ENCODE measurements at places on chromosomes 1 and 21.
A peak's percentile ranks its signal among the peaks of the same experiment; 100 is the strongest.

DNA sequence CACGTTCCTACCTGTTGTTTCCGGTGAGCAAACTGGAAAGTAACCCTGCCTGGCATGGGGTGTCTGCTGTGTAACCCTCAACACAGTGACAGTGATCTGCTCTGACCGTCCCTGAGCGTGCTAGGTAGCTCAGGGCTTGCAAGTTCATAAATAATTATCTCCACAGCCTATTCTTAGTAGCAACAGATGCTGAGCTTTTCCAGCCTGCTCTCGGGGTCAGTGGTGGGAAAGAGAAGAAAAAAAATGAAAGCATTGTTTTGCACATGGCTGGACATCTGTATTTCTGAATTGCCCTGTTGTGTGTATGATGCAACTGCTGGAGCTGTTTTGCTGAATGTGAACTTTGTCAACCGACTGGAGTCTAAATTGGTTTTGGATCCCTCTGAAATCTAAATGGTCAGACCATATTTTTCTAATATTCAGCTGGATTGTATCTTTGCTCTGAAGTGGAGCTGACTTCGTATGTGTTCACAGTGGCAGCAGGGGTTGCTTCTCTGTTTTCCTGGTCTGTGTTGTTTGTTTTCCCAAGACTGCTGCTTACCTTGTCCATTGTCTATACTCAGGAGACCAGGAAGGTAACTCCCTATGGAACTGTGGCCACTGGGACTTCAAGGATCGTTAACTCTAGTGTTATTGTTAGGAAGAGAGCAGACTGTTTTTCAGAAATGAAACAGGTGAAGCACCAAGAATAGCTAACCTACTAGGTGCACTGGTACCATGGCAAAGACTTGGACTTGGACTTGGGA, 27.0 kb downstream of the TGFB2 start:
- no peak for DNase-seq

- no peak for DNase-seq
Observed at GRCh38 chr1:162222014-162222413, 152.5 kb downstream of the NOS1AP start.

DNA sequence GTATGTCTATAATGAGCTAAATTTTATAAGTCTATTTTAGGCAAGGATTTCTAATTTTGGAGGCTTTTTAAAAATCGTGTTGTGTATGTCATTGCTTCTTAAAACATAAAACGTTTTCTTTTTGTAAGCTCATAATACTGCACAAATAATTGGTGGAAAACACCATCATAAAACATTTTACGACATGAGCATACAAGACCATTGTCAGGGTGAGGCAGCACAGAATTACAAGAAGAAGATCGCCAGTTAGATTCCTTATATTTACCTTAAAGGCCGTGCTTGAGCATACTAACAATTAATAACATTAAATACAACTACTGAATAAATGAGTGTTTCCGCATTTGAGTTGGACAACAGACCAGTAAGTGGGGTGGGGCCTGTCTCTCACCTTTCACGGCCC, 19.1 kb upstream of the LMX1A start:
- no peak for DNase-seq

DNA sequence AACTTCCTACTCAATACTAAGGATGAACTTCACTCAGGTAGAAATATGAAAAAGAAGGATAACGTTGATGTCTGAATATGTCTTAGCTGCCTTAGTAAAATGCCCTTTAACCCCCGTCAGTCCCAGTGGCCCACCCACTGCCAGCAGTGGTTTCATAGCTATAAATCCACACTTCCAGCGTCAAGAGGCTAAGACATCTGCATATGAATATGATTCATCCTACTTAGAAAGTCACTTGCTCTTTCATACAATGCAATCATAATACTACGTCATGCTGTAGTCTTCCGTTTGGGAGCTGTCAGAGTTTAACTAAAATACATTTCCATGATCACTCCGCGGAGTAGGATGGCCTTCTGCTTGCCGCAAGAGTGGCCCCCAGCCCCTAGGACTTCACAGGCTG, 247.3 kb downstream of the SDCCAG8 start:
- no peak for DNase-seq

DNA sequence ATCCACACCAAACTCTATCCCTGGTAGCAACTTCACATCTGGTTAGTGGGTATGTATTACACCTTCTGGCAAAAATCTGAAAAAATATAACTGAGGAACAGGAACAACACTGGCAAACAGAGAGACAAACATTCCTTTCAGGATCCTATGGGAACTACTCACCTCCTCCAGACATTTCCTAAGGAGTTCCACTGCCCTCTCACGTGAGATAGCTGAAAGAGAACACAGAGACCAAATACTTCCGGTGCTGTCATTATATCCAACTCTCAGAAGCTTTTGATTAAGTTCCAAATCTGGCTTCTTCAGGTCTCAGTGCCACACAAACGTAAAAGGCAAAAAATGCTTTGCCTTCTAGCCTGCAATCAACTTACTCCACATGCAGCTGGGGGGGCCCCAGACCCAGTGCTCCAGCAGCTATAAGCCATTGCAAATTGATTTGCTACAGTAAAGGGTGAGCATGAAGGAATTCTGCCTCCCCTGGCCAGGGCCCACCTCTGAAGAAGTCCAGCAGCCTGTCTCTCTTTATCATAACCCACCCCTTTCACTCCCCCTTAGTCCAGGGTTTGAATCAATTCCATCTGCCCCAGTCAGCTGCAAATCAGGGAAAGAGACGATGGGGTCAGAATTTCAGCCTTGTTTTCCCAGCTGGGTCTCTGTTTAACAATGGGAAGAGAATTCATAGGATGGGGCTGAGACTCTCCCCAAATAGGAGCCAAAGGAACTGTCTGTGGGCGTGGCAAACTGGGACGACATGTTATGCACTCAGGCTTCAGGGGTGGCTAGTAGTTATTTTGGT, 32.2 kb downstream of the TFAP2E start:
- DNase-seq, result no peak

DNA sequence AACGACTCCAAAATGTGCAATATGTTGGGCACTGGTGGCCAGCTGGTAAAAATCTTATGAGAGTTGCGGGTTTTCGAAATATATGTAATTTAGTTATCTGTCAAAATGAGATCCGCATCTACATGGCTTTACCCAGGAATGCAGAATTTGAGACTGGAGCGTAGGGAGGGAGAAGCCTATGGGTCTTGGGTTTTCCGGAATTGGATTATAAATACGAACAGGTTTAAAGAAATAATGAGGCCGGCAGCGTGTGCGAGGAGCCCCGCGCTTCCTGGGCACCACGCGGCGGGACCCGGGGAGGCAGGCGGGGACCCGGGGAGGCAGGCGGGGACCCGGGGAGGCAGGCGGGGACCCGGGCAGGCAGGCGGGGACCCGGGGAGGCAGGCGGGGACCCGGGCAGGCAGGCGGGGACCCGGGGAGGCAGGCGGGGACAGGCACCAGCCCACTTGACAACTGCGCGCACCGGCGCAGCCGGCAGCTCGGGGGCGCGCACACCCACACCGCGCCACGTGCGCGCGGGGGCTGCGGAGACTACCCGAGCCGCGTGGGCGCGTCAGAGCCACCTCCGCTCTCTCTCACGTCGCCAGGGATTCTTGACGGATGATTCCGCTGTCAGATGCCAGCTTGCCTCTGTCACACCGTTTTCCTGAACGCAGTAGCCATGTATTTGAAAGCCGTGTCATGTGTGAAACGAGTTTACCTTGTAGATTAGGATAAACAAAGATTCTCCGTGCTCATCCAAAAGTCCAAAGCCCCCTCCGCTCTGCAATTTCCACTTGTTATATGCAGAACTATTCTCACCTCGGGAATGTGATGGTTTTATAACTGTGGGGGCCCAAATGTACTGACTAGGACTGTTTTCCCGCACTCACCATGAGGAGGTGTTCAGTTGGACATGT, 54.3 kb upstream of the HNRNPU start:
- peak; percentile 57 for DNase-seq

GRCh38 chr1:203954788-203955552, 93.6 kb downstream of the SNRPE start:
- no peak for DNase-seq

DNA sequence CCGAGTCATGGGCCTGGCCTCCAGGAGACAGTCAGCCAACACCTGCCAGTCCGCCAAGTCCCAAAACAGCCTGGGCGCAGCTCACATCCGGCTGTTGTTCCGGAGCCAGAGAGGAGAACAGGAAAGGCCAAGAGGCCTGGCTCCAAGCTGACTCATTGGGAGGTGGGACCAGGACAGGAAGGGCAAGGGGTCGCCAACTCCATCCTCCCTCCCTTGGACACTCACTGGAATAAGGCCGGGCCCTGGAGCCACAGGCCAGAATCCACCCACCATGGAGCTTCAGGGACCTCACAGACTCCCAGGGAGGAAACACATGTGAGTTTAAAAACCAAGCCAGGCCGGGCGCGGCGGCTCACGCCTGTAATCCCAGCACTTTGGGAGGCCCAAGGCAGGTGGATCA, 25.1 kb upstream of the CLIC4 start:
- DNase-seq, result no peak

- DNase-seq, result no peak
Observed at GRCh38 chr1:167832693-167833092, 81.2 kb downstream of the ADCY10 start.

- DNase-seq, result no peak
Observed at GRCh38 chr1:191546803-191547202, 611.5 kb upstream of the RGS18 start.

DNA sequence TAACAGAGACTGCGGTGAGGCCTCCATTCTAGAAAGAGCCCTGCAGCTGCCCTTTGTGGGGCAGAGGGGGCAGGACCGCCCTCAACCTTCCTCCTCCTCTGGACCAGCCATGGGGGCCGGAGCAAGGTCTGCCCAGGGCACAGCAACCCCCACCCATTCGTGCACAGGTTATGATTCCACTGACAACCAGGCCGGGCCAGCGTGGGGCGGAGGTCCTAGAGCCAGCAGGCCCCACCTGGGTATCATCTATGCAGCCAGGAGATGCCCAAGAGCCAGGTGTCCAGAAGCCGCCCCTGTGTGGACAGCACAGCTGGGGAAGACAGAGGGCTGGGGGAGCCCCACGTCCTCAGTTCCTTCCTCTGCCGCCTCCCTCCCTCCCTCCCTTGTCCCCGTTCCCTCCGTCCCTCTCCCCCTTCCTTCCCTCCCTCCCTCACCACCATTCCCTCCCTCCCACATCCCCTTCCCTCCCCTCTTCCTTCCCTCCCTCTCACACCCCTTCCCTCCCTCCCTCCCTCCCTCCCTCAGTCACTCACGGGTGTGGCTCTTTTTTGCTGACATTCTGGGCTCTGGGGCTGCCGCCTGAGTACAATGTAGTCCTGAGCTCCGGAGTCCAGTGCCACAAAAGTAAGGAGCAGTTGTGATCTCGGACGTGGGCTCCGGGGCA, 12.3 kb downstream of the RNF223 start:
- DNase-seq, result no peak

DNA sequence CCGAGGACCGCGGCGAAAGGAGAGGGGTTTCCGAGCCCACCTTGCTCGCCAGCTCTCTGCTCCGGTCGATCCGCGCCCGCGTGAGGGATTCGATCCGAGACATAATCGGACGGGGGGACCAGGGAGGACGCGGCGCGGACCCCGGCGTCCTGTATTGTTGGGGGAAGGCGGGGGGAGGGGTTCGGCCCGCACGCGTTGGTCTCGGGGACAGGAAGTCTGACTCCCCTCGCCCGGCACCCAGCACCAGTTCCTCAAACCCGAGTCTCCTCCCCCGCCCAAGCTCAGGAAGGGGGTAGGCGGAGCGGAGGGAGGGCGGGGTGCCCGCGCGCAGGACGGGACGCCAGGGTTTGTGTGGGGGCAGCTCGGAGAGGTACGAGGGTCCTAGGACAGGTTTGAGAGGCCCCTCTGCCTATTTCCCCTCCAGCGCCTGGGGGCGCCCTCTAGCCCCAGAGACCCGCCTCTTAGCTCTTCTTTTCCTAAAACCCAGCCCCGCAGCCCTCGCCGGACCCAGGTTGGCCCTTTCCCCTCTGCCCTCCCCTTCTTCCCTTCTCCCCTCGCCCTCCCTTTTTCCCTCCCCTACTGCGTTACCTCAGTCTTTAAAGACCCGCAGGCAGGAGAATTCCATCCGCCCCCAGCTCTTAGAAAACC, at the start of gene ARHGEF2:
ARHGEF2 (minus strand) TSS at position 223 of the 648 bp plus-strand sequence; CDS start at position 103, 120 bp downstream.
- DNase-seq, result no peak

- DNase-seq, result no peak
Observed at GRCh38 chr1:8739377-8739776, 78.1 kb downstream of the RERE start.

GRCh38 chr1:4053774-4054173, 153.7 kb upstream of the C1orf174 start:
- DNase-seq, result no peak

DNA sequence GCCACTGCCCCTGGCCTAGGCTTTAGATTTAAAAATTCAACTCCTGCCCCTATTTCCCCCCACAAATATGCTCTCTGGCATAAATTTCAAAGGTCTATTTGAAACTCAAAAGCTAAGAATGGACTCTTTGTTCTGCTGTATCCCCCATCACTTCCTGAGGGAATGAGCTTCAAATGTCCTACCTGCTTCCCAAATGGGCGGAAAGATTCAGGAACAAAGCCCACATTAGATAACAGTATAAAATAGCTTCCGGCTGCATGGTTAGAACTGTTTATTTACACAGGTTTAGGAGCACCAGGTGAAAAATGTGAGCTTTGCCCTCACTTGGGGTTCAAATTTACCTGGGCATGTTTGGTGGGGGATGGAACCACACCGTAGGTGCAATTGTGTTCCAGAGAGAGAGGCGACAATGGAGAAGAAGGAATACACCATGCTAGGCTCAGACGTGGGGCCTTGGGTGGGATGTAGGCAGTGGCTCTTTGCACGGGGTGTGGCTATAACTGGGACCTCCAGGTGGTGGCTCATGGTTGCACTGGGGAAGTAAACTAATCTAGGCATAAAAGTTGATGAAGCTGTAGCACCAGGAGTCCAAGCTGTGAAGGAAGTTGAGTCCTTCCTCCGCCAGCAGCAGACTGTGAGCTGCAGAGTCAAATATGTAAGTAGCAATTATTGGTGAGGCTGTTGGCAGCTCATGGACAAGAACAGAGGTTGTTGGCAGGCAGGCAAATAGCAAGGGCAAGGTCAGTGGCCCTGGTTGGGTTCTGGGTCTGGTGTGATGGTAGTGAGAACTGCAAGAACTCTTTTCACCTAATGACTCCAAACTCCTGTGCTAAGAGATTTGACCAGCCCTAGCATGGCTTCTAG, 41.5 kb upstream of the SRSF10 start:
- DNase-seq, result no peak

- no peak for DNase-seq
Observed at GRCh38 chr1:199357599-199357998, 669.9 kb upstream of the NR5A2 start.

GRCh38 chr1:172404121-172404520, 16.4 kb upstream of the C1orf105 start:
- peak; percentile 48 for DNase-seq

DNA sequence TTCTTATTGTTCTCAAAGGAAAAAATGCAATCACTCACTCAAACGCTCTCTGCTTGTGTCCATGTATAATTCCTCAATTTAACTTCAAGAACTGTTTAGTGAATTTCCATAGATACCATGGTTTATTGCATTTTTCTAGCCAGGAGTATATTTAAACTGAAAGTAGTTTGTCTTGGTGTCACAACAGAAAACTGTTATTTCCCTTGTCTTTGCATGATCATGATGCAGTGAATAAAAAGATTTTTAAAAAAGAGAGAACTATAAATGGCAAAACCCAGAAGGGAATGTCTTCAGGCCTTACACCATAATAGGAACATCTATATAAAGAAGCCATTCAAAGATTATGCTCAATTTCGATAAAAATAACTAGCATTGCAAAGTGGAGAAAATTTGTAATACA, 523.5 kb upstream of the ADGRL4 start:
- no peak for DNase-seq

Data from NCI-H446 (cell line).